ENCODE measurements at places on chromosomes 12 and 14.

DNA sequence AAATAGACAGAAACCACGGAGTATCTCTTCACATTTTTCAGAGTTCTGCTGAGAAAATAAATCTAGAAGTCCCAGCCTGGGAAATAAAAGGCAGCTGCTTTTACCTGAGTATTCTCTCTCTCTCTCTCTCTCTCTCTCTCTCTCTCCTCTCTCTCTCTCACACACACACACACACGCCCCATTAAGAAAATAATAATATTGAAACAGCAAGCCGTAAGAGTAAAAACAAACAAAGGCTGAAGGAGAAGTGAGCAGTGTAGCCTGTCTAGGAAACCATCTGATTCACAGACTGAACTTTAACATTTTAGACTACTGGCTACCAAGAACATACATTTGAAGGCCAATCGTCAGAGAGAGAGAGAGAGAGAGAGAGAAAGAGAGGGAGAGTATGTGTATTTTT, 8.4 kb downstream of the PTHLH start:
- no peak for DNase-seq

DNA sequence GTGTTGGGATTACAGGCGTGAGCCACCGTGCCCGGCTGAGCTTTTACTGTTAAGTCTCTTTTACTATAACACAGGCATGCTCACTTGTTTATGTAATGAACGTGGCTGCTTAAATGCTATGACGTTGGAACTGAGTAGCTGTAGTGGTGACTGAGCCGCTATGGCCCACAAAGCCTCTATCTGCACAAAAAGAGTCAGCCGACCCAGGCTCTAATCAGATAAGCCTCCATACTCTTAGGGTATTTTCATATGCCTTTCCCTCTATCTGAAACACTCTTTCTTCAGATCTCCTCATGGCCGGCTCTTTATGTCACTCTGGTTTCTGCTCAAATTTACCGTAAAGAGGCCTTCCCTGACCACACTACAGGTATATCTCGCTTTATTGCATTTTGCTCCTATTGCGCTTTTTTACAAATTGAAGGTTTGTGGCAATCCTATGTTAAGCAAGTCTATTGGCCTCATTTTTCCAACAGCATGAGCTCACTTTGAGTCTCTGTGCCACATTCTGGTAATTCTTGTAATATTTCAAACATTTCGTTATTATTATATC, 8.0 kb downstream of the SLC2A14 start:
- no peak for DNase-seq

GRCh38 chr14:98229656-98230366, 1042.2 kb downstream of the BCL11B start:
- no peak for DNase-seq

DNA sequence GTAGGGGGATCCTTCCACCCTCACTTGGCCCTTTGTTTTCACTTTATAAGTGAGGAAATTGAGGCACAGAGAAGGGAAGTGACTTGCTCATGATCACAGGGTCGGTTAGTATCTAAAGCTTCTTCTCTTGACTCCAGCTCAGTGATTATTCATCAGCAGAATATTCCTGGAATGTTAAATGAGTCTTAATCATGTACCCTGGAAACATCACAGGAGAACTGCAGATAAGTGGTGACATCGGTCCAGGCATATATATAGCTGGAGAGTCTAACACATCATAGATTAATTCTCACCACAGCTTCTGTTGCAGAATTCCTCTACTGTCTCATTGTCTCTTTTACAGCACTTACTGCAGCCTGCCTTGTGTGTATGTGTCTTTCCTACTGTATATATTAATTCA, 69.9 kb downstream of the PAH start:
- no peak for DNase-seq

- DNase-seq, result no peak
Observed at GRCh38 chr14:36226164-36226563, 49.6 kb upstream of the PTCSC3 start.

DNA sequence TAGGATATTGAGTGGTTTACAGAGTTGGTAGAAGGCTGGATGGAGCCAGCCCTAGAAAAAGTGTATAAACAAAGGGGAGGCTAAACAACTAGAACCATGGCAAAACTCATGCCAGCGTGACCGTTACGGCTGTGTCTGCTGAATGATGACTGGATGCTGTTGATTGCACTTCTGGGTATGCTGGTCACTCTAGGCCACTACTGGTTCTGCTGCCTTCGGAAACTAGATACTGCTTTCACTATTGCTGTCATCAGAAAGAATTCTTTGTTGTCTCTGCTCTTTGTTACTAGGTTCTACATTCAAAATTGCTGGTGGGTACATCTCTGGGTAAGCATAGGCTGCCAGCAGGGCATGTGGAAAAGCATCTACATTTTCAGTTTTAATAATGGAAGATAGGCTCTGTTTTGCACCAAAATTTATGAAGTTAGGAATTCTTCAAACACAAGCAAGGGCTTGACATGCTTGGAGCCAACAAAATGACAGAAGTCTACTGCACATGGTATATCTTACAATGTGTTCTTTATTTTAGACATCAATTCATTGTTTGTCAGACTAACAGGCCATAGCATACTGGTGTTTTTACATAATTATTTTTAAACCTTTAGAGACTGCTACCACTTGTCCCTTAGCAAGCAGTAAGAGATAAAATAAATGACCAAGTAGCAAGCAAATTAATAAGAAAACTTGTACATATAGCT, 15.4 kb downstream of the MON2 start:
- no peak for DNase-seq

DNA sequence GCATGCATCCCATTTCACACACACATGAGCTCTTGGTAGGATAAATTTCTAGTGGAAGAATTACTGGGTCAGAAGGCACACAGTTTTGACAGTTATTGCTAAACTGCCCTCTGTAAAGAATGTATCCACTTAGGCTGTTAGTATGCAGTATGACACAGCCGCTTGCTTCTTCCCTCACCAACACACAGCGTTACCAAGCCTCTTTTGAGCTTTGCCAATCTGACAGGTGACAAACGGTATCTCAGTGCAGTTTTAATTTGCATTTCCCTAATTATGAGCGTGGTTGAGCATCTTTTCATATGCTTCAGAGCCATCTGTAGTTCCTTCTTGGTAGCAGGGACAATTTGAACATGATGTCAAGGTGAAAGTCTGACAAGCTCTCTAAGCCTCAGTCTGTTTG, 42.9 kb downstream of the HRK start:
- no peak for DNase-seq

DNA sequence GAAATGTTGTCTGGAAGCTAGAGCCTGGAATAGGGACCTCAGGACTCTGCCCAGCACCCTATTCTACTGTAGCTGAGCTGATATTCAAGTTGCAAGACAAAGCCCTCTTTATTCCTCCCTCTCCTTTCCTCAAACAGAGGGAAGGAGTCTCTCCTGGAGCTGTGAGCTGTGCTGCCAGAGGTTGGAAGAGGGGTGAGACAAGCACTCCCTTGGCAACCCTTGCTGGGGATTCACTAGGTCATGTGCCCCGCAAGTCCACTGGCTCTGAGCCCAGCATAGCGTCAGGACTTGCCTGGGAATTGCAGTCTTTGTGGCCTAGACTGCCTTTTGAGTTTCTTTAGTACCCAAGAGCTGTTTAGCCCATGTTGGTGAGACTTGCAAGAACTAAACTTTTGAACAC, 11.4 kb upstream of the ASCL1 start:
- DNase-seq, result no peak

GRCh38 chr12:132492522-132492921, 2.6 kb downstream of the FBRSL1 start:
- DNase-seq, result no peak

- DNase-seq, result no peak
Observed at GRCh38 chr14:67668559-67668958, 5.9 kb downstream of the VTI1B start.

GRCh38 chr12:52534482-52534881, 14.3 kb upstream of the KRT5 start:
- no peak for DNase-seq

DNA sequence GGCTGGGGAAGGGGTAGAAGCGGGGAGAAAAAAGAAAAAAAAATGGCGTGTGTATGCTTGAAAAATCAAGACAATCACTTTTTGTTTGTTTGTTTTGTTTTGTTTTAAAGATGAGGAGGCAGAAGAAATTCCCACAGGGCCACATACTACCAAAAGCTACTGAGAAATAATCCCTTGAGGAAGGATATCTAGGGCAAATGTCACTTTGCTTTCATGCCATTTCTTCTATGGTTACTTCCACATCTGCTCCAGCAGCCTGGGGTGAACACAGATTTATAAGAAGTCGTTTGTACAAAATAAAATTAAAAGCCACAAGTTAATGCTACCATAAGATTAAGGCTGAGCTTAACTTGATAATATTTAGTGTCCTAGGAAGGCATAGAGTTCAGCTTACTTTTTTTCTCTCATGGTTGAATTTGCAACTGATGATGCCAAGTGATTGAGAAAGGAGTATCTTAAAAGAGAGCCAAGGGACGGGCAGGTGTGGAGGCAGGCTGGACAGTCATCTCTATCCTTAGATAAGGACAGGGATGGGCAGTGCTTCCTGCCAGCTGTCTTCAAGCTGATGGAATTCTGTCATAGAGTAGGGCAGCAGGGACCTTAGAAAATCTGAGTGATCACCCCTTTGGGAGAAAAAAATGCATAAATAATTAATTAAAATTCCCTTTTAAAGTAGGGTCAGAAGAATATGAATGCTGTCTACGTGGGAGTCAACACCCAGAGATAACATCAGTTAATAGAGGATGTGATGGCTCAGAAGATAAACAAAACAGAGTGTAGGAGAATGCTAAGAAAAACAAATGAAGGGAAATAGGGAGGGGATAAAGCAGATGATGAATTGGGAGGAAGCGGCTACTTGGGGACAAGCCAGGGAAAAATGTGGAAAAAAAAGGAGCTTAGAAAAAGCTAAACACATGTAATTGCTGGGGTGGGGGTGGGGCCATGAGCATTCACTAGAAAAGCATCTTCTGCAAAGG, 57.1 kb downstream of the DYRK2 start:
- DNase-seq, result no peak

GRCh38 chr14:77212097-77212870, 30.7 kb downstream of the TMEM63C start:
- DNase-seq, result no peak

GRCh38 chr12:77122236-77122635, 56.9 kb upstream of the E2F7 start:
- no peak for DNase-seq

- DNase-seq, result peak; percentile 5
Observed at GRCh38 chr12:21502164-21502496, 541 bp downstream of the GOLT1B start.

- DNase-seq, result no peak
Observed at GRCh38 chr12:50132505-50133135, 20.6 kb downstream of the COX14 start.

GRCh38 chr12:73906757-73907156, 630.9 kb upstream of the ATXN7L3B start:
- DNase-seq, result no peak

DNA sequence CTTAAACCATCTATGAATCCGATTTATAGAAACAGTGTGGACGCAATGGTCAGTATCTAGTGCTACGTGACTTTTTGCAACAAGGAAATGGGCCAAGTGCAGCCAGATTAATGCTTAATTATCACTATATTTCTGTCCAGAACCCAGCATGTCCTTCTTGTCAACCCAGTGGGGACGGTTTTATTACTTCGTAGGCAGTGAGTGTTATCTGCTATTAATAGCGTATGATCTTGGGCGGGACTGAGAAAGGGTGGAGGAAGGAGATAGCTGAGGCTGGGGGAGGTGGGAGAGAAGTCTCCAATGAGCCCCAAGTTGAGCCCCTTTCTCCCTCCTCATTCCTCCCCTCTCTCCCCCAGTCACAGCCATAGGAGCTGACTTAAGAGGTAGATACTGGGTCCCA, 59.7 kb upstream of the FAM222A start:
- no peak for DNase-seq

DNA sequence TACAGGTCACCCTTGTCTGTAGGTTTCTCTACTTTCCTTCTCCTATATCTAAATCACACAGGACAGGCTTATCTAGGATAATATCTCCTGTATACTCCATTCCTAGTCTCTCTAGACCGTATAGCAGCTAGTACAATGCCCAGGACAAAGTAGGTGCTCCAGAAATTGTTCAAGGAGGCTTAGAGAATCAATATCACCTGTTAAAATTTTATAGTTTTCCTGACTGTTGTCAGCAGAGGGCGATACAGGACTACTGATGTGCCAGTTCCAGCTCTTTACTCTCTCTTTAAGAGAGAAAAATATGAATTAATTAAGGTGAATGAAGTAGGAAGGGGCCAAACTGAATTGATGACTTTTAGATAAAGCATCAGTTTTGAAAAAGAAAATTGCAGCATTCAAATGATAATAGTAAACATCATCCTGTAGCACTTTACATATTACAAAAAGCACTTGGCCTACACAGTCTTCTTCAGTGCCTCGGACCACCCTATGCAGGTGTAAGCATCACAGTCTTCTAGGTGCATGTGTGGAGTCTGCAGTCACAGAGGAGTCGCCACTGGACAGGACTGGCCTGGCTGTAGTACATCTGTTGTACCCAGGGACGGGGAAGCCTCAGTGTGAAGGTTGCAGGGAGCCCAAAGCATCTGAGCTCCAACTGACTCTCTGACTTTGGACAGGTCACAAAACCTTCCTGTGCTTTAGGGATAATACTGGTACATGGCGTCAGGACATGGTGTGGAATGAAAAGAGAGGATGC, 61.9 kb upstream of the MAX start:
- no peak for DNase-seq

DNA sequence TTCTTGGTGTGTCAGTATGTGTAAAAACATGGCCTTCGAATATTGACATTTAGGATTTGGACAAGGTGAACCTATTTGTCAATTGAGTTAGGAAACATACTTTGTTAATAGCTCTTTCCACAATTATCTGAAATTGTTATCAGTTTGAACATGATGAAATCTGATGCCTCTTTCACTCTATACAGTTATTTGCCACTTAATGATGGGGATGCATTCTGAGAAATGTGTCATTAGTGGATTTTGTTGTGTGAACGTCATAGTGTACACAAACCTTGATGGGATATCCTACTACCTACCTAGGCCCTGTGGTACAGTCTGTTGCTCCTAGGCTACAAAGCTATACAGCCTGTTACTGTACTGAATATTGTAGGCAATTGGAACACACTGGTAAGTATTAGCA, 4.8 kb downstream of the TULP3 start:
- DNase-seq, result no peak

DNA sequence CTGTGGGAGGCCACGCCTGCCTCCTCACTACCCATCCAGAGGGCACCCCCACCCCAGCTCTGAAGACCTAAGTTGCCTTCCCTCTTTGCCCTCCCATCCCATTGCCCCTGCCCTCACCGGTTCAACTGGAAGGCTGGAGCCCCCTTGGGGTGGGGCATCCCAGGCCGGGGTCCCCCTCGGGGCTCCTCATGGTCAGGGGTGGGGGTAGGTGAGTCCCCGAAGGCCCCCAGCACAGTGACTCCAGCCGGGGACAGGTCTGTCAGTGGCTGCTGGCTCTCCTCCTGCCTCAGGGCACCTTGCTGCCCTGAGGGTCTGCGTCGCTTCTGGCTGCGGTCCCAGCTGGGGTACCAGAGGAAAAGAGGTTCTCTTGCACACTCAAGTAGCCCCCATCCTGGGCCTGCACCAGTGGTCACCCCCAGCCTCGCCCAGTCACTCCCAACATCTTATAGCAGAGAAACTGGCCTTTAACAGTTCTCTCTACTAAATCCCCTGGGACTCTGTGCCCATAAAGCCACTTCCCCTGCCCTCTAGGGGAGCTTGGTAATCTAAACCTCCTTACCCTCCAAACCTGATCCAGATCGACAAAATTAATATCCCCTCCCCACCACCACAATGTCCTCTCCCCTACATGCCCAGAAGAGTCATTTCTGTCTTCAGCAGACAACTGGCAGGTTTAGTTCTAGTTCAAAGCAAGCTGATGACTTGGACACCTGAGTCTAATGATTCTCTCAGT, 5.1 kb downstream of the PIANP start:
- no peak for DNase-seq

GRCh38 chr14:55571125-55571889, 8.7 kb upstream of the KTN1 start:
- no peak for DNase-seq

All from activated T-helper 1 cell treated with Interleukin-2 at 50 U/mL for 16 hours (primary cell).